ENCODE measurements at places on chromosomes 11 and 22.

GRCh38 chr11:59755701-59756557 is 753 bp downstream of the STX3 start:
- no peak for DNase-seq

DNA sequence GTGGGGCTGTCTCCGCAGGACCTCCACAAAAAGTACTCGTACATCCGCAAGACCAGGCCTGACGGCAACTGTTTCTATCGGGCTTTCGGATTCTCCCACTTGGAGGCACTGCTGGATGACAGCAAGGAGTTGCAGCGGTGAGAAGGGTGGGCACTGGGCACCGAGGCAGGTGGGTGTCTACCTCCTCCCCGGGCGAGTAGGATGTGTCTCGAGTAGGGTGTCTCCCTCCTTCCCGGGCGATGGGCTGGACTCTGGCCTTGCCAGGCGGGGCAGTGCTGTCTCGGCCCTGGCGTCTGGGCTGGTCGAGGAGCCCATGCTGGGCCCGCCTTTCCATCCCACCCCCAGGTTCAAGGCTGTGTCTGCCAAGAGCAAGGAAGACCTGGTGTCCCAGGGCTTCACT is 10.3 kb downstream of the OTUB1 start:
- no peak for DNase-seq

DNA sequence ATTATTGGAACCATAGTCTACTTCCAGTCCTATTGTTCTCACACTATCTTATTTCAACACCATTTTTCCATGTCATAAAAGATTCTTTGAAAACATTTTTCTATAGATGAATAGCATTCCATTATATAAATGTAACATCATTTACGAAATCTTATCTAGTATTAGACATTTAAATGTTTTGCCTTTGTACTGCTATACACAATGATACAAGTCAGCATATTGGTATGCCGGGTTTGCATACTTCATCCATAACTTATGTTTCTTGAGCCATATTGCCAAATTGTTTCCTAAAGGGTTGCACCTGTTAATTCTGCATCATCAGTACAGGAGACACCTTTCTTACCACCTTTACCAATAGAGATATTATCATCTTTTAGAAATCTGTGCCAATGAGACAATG is 68.2 kb downstream of the SYT13 start:
- DNase-seq: no peak

DNA sequence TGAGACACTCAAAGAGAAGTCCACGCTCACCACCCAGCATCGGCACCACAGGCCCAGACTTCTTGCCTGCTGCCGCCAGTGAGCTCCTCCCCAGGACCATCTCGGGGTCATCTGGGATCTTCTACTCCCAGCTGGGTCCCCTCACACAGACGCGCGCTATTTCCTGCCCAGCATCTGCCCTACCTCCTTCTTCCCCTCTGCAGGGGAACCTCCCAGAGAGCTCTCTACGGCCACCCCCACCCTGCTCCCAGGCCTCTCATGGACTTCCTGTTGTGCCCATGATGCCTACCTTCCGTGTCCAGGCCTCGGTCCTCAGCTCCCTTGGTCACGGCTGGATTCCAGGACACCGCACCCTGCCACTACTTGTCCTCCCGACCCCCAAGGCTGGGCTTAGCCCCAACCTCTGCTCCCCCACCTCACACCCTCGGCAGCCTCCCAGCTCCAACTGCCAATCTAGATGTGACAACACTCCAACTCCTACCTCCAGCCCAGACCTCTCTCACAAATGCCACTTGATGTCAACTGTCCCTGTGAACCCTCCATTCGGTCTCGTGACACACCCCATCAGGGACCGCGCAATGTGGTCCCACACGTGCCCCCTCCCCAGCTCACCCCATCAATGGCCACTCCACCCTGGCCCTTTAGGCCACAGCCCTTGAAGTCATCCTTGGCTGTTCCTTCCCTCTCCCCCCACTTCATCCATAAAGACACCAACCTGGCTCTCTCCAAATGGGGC is 45.3 kb downstream of the SGSM3 start:
- peak; percentile 37 for DNase-seq

DNA sequence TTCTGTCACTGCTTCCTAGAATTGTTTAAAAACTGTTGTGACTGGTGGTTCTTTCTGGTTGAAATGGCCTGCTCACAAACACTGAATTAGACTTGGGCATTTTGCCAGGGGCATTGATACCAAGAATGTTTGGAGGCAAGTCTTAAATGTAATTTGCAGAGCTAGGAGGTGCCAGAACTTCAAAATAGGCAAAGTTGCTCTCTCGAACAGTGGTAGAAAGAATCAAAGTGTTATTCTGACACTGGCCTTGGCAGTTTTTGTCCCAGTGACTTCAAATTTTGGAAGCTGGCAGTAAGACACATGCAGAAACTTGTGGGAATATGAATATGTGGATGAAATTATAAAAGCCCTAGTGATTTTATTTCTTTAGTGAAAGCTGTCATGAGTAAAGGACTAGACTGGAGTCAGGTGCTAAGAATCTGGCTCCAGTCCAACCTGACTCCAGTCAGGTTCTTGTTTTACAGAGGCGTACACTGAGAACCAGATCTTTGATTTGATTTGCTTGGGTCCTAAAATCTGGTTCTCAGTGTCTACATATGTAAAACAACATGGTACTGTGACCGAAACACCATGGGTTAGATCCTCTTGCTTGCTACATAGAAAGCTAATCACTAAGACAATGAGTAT is 20.9 kb downstream of the SVIP start:
- DNase-seq: no peak

DNA sequence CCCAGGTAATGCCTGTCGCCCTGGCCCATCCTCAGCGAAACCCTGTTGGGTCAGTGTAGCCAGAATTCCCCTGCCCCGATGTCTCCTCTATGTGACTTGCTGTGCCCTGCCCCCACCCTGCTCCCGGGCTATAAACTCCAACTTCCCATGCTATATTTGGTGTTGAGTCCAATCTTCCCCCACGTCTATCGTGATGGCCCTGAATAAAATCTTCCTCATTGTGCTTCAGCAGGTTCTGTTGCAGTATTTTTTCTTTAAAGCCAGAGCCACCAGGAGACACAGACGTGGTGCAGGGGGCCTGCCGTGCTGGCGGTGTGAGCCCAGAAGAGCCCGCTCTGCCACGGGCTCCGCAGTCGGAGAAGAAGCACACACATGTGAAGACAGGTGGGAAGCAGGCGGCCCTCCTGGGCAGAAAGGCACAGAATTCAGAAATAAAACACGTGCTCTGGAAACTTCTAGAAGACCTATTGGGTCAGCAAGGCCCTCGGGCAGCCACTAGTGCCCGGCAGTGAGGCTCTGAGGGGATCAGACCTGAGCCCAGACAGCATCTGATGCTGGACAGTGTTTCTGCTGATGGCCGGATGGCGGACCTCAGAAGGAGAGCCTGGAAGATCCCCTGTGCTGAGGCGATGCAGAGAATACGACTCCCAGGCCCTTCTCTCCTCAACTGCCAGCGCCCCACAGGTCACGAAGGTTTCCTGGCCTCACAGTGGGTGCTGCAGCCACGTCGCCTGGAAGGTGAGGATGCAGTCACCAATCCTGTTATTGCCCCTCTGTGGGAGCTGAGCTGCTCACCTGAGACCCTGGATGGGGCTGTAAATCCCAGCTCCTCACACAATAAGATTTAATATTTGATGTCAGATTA is 501.9 kb downstream of the BRD1 start:
- no peak for DNase-seq

DNA sequence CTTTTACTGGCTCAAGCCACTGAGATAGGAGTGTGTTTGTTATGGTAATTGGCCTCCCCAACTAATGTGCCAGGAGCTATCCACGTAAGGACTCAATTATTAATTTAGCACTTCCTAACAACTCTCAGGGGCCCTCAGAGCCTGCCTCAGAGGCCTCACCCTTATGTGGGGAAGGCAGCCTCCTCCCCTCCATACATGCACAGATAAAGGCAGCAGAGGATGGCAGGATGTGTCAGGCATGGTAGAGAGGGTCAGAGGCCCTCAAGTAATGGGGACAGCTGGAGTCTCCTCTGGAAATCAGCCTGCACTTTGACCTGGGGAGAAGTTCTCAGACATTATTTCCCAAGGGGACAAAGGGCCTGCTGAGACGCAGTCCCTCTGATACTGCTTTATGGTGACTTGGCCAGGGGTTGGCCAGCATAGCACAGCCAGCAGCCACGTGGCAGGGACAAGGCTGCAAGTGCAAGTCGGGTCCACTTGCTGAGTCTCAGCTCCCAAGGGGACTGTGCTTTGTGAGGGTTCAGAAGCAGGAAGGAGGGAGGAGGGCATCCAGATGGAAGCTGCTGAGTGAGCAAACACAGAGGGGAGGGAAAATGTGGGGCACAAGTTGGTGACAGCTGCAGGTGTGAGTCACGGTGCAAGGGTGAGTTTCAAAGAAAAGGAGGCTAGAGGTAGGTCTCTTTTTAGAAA is 17.0 kb downstream of the MOGAT2 start:
- no peak for DNase-seq

DNA sequence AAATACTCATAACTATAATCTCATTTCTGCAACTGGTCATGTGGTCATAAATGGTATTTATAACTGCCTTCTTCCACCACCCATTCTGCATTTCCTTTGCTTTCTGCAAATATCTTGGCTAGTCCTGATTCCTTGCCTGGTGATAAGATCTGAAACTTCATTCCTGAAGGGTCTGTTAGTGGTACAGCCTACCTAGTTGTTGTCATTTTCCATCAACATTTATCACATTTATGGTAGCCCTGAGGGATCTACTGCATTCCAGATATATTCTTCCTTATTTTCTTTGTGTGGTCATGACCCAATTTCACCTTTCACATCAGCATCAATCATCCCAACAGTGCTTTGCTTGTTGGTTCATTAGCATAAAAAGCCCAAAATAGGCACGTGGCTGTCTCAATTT is 50.1 kb downstream of the DDX6 start:
- DNase-seq: no peak

DNA sequence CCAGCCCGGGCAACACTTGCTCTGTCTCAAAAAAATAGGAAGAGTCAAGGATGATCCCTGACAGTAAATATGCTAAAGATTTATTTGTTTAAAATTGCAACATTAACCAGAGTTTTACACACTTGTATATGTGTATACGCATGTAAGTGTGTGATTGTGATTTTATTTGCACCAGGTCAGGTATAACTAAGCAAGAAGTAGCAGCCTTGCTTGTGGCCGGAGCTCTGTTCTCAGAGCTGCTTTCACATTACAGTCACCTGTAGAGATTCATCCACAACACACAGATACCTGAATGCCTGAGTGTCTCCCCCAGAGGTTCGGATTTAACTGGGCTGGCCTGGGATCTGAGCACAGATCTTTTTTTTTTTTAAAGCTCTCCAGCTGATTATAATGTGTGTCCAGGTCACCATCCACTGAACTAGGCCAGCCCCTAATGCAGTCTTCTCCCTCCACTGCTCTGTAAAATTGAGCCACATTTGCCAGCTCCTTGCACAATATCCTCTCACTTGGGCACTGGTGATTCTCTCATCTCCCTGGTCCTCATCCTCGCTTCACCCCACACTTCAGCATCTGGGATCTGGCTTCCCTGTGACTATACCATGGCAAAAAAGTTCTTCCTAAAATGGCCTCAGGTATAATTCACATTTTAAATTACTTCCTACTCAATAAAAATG is 48.3 kb downstream of the LIF start:
- no peak for DNase-seq

GRCh38 chr22:29079218-29079901 is 6.5 kb downstream of the KREMEN1 start:
- DNase-seq: no peak

GRCh38 chr22:19201130-19201868 is 22.8 kb upstream of the SLC25A1 start:
- no peak for DNase-seq

- DNase-seq: no peak
These were observed 54.4 kb downstream of the RCN1 start for GRCh38 chr11:32145282-32145681.
